ENCODE measurements at places on chromosomes 1 and 21.

DNA sequence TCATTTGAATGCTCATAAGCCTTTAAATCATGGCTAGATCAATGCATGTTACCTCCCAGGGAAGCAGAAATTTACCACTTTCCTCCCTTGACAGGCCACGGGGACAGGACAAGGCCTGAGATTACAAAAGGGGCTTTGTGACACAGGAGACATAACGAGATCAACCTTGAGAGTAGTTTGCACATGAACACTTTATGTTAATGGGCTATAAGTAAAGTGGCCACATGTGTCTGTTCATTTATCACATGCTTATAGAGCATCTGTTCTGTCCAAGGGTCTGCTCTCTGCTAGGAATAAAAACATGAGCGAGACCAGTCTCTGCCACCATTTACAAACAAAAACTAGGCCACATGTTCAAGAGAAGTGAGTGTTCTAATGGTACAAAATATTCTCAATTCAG, 144.1 kb upstream of the C8B start:
- no peak for DNase-seq

DNA sequence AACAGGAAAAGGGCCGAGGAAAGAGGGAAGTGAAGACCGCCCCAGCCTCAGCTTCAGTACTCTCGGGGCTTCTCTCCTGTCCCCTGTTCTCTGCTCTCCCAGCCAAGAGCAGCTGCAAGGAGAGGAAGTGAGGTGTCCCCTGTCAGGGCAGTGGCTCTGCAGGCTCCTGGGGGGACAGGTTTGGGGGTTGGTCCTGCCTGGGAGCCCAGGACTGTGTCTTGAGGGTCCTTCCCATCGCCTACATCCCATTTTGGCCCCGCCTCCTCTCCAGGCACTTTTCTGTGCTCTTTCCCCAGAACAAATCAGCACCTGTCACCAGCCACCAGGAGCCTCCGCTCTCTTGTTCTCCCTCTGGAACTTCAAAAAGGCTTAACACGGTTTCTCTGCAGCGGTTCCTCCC, 82.6 kb downstream of the VWA5B1 start:
- DNase-seq: no peak

DNA sequence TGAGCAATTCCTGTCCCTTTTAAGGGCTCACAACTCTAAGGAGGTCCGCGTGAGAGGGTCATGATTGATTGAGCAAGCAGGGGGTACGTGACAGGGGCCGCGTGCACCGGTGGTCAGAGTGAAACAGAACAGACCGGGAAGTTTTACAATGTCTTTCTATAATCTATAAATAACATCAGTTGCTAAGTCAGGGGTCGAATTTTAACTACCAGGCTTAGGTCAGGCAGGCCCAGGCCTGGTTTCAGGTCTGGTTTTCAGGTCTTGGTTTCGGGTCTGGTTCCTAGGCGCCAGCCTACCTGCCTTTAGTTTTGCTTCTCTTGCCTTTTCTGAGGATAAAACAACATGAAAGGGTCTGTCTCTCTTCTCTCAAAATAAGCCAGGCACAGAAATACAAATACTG, 476.0 kb upstream of the CAMK1G start:
- DNase-seq: no peak

DNA sequence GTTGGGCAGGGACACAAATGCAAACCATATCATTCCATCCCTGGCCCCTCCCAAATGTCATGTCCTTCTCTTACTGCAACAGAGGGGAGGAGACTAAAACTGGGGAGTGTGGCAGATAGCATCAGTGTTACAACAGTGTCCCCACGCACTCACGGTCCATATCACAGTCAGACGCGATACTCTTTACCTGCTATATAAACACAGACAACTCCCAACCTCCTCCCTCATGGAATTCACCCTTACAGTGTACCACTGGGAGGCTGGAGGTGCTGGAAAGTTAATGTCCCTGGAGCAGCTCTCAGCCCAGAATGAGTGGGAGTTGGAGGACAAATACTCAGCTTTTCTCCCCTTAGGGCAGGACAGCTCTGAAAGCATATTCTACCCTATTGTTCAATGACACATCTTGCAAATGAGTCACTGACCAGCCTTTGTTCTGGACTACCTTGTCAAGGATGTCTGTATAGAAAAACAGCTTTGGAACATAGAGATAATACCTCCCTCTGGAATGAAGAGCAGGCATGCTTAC, 445.9 kb downstream of the SETD4 start:
- DNase-seq: no peak

GRCh38 chr21:29418813-29419212, 120.1 kb downstream of the BACH1 start:
- DNase-seq: no peak

- no peak for DNase-seq
Observed at GRCh38 chr1:192691041-192691440, 55.1 kb downstream of the RGS13 start.

DNA sequence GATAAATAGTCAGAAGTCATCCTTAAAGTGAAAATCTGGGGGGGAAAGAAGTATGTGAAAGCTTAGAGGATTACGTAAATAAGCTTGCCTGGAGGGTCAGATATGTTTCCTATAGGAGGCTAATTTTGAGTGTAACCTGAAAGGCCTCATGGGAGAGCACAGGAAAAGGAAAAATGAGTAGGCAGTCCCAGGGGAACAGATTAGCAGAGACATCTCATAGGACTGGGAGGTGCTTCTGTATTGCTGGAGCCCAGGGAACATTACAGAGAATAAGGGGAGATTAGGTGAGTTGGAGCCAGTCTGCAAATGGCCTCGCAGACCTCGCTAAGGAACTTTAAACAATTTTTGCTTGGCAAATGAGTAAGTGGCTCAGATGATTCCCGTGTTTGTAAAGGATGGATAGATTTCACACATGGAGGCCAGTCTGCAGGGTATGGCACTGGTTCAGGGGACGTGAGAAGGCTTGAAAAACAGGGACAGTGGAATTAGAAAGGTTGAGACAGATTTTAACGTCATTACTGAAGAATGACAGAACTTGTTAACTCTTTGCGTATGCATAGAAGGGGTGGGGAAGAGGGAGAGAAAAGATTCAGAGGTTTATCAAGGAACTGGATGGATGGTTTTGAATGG, 149.1 kb downstream of the GREM2 start:
- DNase-seq: no peak

All from effector memory CD8-positive, alpha-beta T cell (primary cell).